ELF-1 (cell line): ENCODE measurements at places on chromosomes 3 and 15.

DNA sequence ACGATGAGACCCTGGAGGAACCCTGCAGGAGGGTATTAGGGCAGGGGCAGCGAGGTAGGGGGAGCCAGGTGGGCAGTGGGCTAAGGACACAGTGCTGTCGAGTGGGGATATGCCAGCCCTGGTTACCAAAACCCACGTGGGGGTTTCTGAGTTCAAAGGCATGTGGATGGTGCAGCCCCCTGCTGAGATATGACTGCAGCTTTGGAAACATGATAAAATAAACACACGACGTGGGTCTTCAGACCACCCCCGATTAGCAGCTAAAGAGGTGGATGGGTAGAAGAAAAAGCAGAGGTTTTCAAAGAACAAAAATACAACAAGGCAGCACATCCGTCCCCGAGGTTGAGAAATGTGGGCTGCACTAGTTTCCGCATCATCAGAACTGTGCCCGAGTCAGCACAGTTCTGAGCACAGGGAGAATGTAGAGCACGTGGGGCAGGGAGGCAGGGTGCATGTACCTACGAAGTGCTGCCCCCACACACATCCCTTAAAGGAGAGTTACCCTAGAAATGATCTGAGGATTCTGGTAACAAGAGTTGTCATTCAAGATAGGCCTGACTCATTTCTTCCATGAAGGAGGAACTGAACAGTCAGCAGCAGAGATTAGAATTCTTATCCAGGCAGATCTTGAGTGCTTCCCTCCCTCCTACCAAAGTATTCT is 121.3 kb downstream of the RPLP1 start:
- no peak for DNase-seq

GRCh38 chr3:2920103-2920502 is 190.1 kb downstream of the IL5RA start:
- no peak for DNase-seq

DNA sequence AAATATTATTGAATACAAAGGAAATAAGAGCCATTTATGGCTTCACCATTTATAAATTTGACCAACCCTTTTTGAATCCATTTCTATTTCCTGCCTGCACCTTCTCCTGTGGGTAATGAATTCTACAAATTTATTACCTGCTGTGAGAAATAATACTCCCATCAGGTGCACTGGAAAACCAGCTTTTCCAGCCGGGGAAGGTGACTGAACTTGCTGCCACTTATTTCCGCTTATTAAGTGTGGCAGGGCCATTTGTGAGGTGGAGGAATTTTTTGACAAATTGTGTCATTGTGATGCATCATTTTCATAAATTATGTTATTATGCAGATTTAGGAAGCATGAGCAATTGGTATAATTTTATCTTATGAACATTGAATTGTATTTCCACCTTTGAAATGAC is 151.1 kb downstream of the SQOR start:
- no peak for DNase-seq

GRCh38 chr3:12973827-12974226 is 99.4 kb downstream of the IQSEC1 start:
- DNase-seq = no peak

GRCh38 chr15:67564968-67565345 is 22.5 kb downstream of the MAP2K5 start:
- DNase-seq = no peak

- no peak for DNase-seq
These were observed 4.0 kb upstream of the DAG1 start for GRCh38 chr3:49466085-49466484.

DNA sequence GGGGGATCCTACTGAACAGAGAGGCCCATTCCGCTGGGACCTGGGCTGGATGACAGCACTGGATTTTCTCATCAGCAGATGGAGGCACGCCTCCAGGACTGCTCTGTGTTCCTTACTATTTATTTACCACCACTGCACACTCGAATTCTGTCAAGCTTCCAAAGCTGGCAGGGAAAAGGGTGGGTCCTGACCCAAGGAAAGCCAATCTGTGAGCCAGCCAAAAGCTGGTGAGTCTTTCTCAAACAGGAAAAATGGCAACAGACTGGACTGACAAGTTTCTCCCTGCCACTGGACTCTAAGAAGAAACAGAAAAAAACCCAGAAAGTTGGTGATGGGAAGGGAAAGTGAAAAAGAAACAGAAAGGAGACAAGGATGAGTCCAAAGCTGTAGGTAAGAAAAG is 37.8 kb downstream of the CD47 start:
- DNase-seq = no peak

GRCh38 chr15:69357773-69358771 is 56.1 kb upstream of the KIF23 start:
- DNase-seq = peak; percentile 58

- DNase-seq = peak; percentile 9
These were observed 46.5 kb downstream of the RASGRP1 start for GRCh38 chr15:38518084-38518483.

- no peak for DNase-seq
These were observed 491.8 kb downstream of the FHIT start for GRCh38 chr3:60759439-60759838.

DNA sequence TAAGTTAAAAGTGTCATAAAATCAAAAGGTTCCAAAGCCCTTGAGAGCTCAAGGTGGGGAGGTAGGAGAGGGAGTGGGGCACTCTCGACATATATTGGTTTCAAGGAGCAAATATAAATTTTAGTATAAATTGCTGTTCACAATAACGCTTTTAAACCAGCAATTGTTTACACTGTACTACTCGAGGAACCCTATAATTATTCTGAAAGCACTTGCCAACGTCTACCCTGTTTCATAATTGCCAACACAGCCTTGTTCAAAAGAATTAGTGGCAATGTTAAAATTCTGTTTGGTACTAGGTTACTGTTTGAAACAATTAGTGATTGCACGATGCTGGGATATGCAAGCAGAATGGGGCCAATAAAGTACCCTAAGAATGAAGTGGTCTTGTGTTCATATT is 76.3 kb upstream of the ICE2 start:
- no peak for DNase-seq

GRCh38 chr15:59420986-59421618 is 16.9 kb upstream of the FAM81A start:
- peak; percentile 67 for DNase-seq

DNA sequence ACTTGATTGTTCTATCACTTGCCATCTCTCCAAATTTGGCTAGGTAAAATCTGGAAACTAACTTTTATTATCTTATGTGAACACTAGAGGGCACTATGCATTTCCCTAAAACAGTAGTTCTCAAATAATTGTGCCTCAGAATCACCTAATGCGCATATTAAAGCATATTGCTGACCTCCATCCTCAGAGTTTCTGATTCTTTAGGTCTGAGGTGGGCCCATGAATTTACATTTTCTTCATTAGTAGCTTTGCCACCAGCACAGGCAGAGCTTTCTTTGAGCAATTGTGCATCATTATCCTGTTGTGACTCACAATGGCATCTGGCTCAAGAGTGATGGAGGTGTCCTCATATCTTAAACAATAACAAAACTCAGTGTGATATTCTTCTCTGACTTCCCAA is 17.5 kb upstream of the BCHE start:
- no peak for DNase-seq

GRCh38 chr3:7282988-7283387 is 422.1 kb downstream of the GRM7 start:
- no peak for DNase-seq

DNA sequence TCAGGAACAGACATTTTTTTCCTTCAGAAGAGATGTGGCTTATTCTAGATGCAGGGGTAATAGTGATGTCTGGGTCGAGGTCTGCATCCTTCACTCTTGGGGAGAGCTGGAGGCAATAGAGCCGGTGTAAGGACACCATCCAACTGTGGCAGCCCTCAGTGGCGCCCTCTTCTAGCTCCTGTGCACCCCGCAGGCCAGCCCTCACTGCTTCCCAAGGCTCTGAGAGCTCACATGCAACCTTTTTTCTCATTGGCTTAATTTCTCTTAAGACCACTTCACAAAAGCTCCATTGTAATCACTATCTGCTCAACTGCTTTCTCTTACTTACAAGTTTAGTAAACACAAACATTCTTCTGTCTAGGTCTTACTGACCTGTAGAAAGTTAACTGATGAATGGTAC is 3.9 kb upstream of the VPS8 start:
- peak; percentile 66 for DNase-seq

DNA sequence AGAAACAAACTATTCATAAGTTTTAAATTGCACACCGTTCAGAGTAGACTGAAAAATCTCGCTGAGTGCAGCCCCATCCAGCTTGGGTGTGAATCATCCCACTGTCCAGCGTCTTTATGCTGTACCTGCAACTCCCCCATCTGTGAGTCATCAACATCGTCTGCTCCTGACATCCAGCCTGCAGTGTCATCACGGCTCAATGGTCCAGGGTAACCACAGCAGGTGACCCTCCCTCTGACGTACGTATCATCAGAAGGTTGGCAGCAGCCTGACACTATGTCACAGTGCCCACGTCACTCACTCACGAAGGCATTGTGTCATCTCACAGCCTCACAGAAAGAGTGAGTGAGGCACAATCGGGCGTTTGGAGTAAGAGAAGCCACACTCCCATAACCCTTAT is 65.2 kb downstream of the TPRA1 start:
- no peak for DNase-seq

DNA sequence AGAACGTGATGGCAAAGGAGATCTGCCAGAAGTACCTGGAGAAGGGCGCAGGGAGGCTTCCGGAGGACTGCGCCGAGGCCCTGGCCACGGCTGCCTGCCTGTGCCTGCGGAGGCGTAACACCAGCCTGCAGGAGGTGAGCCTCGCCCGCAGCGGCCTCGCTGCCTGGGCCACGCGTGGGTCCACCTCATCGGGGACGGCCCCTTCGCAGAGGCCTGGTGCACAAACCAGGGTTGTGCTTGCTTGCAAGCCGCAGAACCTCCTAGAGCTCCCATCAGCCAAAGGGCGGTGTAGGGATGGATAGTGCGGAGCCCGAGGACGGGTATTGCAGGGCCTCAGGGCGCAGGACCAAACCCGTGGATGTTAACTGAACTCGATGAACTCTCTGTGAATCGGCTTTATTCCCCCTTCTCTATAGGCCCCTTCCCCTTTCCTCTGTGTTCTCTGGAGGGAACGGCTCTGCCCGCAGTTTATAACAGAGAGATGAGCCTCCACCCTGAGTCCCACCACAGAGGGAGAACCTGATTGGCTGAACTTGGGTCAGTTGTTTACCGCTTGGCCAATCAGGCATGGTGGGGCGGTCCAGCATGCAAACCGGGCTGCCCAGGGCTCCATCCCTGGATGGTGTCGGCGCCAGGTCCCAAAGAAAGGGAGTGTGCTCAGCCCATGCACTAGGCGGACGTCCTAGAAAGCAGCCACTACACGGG is 13.6 kb upstream of the TATDN2 start:
- peak; percentile 67 for DNase-seq

DNA sequence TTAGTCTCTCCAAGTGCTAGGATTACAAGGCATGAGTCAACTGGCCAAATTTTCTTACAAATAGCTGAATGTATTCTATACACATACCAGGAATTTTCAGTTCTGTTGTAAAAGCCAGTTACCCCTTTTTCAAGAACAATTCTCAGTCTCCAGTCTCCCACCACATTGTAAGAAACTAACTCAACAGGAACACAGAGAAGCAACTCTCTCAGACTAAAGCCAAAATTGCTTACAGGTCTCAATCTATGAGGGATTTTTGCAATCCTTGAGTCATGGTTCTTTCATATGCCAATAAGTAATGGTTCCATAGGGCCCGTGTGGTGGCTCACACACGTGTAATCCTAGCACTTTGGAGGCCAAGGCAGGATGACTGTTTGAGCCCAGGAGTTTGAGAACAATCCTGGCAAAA is 8.5 kb downstream of the IP6K2 start:
- DNase-seq = no peak

DNA sequence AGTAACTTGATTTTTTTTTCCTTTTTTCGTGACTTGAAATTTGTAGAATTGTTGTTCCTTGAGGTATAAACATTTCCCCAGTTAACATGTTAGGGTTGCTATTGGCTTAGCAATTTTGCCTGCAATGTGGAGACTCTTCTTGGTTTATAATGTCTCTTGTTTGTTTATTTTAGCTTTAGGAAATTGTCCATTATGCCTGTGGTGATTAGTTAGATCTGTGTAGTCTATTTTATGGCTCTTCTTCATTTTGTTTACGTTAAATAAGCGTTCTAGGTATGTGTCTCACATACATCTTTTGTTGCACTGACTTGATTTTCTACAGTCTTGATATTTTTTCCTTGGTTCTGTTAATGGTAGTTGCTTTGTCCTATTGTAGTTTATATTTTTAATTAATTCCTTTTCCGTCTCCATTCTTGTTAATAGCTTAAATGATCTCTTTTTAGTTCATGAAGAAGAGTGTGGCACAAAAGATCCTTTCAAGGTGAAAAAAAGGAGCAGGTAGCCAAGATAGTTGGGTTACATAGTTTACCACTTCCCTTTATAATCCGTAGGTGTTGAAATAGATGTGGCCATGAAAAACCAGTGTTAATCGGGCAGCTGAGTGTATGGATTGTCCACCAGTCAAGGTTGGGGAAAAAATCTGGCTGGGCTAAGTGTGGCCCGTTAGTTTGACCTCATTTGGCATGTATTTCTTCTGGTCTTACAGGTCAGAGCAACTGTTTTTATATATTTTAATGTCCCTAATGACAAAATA is 12.1 kb downstream of the IQGAP1 start:
- DNase-seq = no peak
